ENCODE measurements at places on chromosomes 2 and 18. TPM values are rescaled to one million over a fixed set of nuclear protein-coding genes. Genes with fewer than 3 reads are reported as not detected.

Gene FTCDNL1
- total RNA-seq: 4.4 TPM

Gene IL1R2
- 101 TPM for total RNA-seq

Gene FOXI3
- not detected for total RNA-seq

GRCh38 chr2:165594935-165595255, 125.4 kb downstream of the CSRNP3 start:
- no peak for DNase-seq

DNA sequence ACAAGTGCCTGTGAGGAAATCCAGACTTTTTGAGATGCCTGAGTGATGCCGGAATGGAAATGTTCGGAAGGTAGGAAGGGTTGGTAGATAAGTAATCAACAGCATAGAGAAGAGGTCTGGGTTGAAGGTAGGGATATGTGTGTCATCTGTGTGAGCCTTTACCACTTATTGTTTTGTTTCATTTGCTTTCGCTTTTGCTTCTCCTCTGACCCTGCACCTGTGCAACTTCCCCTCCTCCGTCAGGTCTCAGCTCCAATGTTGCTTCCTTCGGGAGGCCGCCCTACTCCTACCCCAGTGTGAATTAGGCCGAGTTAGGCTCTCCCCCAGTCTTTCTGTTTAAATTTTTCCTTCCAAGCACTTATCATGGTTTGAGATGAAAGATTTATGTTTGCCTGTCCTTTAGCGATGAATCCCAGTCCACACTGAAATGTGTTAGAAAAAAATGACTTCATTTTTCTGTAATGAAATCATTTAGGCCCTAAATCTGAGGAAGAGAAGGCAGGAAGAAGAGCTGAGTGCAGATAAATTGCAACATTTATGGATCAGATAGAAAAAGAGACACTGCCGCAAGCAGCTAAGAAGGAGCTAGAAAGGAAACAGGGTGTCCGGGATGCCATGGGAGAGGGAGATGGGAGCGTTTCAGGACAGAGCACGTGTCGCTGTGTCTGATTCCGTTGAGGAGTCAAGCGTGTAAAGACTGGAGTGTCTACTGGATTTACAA, 139.6 kb upstream of the PELI1 start:
- no peak for DNase-seq

GRCh38 chr2:17163638-17164037, 354.6 kb downstream of the RAD51AP2 start:
- DNase-seq: no peak

- no peak for DNase-seq
These were observed 93.8 kb downstream of the ROCK2 start for GRCh38 chr2:11250400-11251196.
